Upper lobe of left lung (tissue), 6 donors: ENCODE measurements at places on chromosomes 11 and 22.
A peak's percentile ranks its signal among the peaks of the same experiment; 100 is the strongest.

GRCh38 chr22:28243539-28243938, 324.5 kb upstream of the PITPNB start:
- DNase-seq: no peak

- no peak for DNase-seq
Measured at GRCh38 chr11:32991898-32992297, 23.8 kb upstream of the DEPDC7 start.

- no peak for DNase-seq
Measured at GRCh38 chr22:45321827-45322226, 12.1 kb downstream of the FAM118A start.

DNA sequence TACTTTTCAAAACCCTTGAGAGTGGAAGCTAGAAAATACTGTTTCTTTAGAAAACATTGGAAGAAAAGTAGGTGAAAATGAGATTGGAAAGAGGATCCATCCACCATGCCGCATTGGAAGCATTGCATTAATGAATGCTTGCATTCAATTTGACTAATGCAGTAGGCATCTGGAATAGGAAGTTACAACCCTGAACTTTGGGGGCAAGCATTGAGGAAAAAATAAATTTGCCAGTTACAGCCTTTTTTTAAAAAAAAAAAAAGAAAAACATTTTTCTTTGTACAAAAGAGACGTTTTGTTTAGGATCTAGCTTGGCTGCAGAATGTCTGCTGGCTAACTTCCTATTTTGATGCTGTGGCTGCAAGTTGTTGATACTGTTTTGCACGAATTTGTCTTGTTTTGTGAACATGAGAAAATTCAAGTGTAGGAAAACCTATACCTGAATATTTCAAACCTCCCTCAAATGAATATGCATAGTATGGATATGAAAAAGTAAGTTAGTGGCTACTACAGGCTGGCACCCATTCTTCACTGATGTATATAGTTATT, 28.1 kb downstream of the RTN3 start:
- no peak for DNase-seq

DNA sequence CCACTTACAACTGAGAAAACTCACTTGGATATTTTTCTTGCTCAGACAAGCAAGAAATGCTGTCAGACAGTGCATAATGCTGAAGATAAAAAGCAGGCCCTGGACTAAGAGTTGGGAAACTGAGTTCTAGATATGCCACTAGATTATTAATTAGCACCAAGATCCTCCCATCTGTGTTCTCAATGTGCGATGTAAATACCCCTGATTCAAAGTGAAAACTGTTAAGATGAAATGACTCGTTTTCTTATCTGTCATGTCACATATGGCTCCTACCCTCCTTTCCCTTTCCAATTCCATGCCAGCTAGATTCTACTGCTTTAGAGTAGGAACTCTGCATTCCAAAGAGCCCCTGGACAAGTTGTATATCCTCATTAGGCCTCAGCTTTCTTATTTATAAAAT, 88.9 kb upstream of the CLNS1A start:
- DNase-seq: no peak

DNA sequence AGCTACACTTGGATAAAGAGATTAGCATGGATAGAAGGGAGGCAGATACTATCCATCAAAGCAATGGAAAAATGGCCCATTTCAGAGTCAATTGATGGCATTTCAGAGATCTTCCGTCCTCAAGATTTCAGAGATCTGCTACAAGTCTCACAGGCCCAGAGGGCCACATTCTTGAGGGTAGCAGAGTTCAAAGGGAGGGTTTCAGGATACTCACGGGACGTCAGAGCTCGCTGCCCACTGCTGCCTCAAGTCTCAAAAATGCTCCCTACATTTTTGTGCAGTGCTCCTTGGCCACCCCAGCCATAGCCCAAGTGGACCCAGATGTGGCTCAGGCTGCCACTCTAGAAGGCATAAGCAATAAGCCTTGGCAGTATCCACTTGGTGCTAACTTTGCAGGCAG, 24.9 kb downstream of the RTL6 start:
- DNase-seq: no peak

DNA sequence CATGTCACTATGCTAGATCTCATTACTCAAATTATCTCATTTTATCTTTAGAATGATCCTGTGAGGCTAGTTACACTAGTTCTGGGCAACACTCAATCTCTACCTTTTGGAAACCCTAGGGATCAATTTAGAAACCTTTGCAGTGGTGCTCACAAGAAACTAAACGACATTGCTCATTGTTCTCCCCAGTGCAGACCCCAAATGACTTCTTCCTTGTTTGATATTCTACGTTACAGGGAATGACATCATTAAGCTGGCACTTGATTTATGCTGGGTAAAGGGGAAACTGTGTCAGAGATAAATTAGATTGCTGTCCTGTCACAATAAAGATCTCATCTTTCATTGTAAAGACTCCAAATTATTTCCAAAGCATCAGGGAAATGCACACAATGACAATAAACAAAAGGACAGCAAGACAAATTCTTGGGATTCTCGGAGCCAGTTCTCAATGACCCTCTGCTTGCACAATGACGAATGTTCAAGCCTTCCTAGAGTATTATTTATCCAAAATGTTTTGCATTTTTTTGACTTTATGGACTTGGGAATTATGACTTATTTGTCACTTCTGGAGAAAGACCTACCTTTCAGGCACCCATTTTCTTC, 1121.8 kb upstream of the TENM4 start:
- DNase-seq: no peak

DNA sequence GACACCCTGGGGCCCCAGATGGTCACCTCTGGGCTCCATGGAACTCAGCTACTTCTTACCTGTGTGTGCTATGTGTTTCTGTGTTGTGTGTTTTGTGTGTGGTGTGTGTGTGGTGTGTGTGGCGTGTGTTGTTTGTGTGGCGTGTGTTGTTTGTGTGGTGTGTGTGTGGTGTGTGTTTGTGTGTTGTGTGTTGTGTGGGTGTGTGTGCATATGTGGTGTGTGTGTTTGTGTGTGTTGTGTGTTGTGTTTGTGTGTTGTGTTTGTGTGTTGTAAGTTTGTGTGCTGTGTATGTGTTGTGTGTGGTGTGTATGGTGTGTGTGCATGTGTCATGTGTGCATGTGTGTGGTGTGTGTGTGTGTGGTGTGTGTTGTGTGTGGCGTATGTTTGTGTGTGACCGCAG, 3.8 kb upstream of the WNT7B start:
- no peak for DNase-seq

DNA sequence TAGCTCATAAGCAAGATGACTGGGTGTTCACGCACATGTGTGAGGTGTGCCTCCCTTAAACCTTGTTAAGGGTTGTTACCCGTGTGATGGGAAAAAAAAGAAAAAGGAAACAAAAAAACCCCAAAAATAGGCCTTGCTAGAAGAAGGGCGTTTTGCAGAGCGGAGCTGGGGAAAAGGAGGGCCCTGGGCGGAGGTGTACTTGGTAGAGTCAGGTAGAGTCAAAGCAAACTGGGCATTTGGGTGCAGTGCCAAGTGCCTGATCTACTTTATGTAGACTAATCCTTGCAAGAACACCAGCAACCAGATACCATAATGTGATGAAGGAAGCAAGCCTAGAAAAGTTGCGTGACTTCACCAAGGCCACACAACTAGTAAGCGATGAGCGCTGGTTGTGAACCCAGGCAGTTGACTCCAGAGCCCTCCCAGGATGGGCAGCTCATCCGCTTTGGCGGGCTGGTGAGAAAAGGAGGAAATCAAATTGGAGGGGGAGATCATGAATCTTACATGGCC, 1.2 kb upstream of the TIRAP start:
- DNase-seq: no peak

- DNase-seq: no peak
Measured at GRCh38 chr11:71109586-71109985, 142.8 kb downstream of the SHANK2 start.

DNA sequence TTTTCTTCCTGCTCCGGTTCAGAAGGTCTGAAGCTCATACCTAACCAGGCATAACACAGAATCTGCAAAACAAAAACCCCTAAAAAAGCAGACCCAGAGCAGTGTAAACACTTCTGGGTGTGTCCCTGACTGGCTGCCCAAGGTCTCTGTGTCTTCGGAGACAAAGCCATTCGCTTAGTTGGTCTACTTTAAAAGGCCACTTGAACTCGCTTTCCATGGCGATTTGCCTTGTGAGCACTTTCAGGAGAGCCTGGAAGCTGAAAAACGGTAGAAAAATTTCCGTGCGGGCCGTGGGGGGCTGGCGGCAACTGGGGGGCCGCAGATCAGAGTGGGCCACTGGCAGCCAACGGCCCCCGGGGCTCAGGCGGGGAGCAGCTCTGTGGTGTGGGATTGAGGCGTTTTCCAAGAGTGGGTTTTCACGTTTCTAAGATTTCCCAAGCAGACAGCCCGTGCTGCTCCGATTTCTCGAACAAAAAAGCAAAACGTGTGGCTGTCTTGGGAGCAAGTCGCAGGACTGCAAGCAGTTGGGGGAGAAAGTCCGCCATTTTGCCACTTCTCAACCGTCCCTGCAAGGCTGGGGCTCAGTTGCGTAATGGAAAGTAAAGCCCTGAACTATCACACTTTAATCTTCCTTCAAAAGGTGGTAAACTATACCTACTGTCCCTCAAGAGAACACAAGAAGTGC, 661 bp upstream of the MALAT1 start:
- DNase-seq: peak; percentile 67

DNA sequence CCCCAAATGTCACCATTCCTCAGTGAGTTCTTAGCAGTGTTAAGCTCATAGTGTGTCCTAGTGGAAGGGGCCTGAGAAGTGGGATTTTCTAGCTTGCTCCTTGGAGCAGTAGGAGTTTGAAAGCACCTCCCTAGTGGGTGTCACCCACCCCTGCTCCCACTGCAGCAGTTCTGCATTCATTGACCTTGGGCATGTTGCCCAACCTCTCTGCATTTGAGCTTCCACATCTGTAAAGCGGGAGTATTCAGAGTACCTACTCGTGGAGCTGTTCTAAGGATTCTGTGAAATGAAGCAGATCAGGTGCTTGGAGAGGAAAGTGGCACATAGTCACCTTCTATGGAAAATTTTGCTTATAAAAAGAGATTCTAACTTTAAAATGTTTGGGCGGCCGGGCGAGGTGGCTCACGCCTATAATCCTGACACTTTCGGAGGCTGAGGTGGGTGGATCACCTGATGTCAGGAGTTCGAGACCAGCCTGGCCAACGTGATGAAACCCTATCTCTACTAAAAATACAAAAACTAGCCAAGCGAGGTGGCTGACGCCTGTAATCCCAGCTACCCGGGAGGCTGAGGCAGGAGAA, 16.9 kb downstream of the LMO2 start:
- DNase-seq: no peak

DNA sequence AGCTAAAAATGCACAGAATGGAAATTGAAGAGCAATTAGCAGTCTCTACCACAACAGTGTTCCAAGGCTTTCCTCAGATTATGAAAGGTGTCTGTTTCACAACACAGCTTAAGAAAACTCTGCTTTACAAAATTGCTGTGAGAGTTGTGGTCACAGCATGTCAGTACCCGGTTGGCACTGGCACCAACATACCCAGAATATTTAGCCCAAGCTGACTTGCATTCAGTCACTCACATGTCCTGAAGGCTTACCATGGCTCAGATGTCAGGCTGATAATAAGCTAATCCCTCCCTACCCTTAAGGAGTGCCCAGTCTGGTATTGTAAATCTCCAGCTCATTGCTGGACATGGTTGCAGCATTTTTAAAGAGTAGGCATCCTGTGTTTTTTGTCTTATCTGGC, 14.9 kb downstream of the NCR3LG1 start:
- no peak for DNase-seq

GRCh38 chr22:49011769-49012648, 815.7 kb downstream of the BRD1 start:
- DNase-seq: peak; percentile 18

DNA sequence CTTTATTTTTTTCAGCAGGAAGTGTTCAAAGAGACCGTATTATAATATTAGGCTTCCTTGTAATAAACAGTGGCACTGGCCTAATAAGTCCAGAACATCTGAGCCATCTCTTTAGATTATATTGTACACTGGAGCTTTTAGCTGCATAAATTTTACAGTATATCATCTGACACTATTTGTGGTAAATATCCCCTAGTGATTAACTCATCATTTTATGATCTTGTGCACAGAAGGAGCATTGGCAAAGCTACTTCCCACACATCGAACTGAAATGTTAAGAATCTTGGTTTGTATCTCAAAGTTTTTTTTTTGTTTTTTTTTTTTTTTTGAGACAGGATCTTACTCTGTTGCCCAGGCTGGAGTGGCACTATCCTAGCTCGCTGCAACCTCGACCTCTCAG, 162.7 kb downstream of the HIPK3 start:
- no peak for DNase-seq

- no peak for DNase-seq
Measured at GRCh38 chr11:36372101-36372771, 76.1 kb downstream of the PRR5L start.

- DNase-seq: no peak
Measured at GRCh38 chr11:78733031-78733430, 158.4 kb upstream of the NARS2 start.

- DNase-seq: no peak
Measured at GRCh38 chr22:33544707-33545106, 375.6 kb downstream of the LARGE1 start.
